T-cell (primary cell): ENCODE measurements at places on chromosomes 1 and 21. TPM values are rescaled to one million over a fixed set of nuclear protein-coding genes. Genes with fewer than 3 reads are reported as not detected.

DNA sequence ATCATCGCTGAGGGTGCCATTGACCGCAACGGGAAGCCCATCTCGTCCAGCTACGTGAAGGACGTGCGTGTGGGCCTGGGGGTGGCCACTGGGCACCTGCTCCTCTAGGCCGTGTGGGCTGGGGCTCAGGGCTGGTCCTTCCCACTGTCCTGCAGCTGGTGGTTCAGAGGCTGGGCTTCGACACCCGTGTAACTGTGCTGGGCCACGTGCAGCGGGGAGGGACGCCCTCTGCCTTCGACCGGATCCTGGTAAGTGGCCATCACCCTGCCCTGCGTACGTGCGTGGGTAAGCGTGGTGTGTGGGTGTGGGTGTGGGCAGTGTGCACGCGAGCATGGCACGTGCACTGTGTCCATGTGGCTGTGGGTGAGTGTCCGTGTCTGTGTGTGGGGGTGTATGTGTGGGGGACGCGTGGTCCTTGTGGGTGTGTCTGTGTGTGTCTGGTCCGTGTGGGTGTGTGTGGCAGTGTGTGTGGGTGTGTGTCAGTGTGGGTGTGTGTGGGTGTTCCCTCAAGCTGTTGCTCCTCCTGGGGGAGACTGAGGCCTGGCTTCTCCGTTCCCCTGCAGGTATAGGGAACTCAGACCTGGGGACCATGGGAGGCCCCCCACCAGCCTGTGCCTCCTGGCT is 16.5 kb downstream of the PFKL start:
- no peak for DNase-seq

GRCh38 chr1:36918604-36919003 is 115.7 kb downstream of the GRIK3 start:
- DNase-seq: no peak

- DNase-seq: no peak
These were observed 6.6 kb upstream of the AK4 start for GRCh38 chr1:65141394-65141793.

GRCh38 chr1:84774669-84775534 is 84.6 kb upstream of the SSX2IP start:
- DNase-seq: no peak

- DNase-seq: no peak
These were observed 12.0 kb downstream of the OR2M4 start for GRCh38 chr1:248243204-248243603.

DNA sequence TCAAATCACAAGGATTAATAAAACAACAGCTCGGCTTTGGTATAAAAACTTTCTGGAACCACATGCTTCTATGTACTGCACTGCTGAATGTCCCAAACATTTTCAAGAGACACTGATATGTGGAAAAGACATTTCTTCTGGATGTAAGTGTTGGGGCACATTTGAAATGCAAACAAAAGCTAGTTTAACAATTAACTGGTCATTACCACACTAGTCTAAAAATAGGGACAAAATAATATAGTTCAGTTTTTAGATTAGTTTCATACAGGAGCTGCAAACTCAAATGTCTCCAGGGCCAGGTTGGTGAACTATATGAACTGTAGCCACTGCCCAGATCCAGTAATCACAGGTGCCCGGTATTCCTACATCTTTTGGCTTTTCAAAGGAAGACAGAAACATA is 3.2 kb downstream of the IL23R start:
- no peak for DNase-seq

- DNase-seq: peak; percentile 82
These were observed 14.9 kb downstream of the TTC34 start for GRCh38 chr1:2786329-2787162.

DNA sequence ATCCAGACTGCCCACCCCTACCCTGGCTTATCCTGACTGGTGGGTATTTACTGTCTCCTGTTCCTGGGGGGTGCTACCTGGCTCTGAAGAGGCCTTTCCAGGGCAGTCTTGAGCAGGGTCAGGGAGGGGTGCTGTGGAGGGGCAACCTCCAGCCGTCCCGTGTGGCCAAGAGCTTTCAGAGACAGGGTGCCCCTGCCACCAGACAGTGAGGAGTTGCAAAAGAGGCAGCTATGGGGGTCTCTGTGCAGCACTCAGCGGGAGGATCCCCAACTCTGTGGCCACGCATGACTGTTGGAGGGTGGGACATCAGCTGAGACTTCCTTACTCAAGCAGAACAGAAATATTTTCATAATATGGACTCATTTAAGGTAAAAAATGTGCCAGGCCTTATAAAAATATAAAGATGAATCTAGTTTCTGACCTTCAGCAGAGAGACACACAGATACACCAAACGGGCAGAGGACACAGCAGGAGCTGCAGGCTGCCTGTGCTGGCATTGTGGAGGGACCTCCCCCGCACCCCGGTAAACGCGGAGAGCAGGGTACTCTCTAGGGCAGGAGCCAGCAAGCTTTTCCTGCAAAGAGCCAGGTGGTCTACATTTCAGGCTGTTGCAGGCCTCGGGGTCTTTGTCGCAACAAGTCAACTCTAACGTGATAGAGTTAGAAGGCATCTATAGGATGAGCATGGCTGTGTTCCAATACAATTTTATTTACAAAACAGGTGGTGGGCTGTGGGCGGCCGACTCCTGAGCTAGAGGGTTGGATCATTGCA is 252.6 kb downstream of the RHOU start:
- DNase-seq: no peak

GRCh38 chr1:165827268-165828102 is at the start of gene UCK2:
UCK2 (plus strand) TSS chr1:165827614; CDS start chr1:165827834, 220 bp downstream.
- peak; percentile 22 for DNase-seq

DNA sequence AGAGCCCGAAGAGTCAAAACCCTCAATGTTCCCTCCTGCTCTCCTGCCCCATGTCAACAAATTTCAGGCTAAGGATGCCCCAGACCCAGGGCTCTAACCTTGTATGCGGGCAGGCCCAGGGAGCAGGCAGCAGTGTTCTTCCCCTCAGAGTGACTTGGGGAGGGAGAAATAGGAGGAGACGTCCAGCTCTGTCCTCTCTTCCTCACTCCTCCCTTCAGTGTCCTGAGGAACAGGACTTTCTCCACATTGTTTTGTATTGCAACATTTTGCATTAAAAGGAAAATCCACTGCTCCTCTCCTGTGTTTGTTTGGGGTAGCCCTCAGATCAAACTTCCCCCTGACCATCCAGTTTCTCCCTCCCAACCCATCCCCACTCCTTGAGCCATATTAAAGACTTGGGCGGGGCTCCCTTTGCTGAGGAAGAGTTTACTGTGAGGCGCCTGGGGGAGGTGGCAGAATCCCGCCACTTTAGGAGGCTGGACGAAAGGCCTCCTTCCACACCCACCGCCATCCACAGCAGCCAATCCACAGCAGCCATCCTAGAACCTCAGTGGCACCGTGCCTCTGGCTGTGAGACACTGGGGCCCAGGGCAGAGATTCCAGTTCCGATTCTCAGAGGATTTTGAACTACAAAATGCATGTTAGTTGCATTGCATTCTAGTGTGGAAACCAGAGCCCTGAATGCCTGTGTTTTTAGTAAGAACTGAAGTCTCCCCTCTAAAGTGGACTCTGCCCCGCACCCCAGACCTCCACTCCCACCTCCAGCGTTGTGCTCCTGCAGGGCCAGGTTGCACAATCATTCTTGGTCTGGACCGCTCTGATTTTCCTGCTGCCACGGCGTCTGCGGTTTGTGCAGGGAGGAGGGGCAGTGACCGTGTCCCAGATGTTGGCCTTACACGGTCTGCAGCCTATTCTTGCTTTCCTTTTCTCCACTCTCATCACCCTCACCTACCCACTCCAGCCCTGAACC is 3.0 kb downstream of the OLFML3 start:
- DNase-seq: no peak

GRCh38 chr1:93669369-93669768 is 12.3 kb downstream of the BCAR3 start:
- DNase-seq: no peak

DNA sequence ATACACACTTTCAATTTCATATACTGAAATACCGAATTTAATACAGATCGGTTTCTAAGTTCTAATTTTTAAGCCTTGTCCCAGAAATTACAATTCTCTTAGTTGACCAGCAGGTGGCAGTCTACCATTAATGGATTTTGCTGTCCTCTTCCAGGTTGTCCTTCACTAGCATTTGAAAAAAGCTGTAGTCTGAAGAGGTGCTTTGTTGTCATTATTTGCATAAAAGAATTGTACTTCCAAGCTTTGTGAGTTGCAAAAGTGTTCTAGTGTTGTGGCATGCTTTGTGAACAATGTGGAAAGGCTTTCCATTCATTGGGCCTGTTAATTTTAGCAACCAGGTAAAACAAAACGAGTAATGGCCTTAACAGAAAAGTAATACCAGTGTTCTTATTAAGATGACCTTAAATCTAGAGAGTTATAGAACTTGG is 193.6 kb downstream of the RPS6KC1 start:
- DNase-seq: no peak

GRCh38 chr1:47893412-47893811 is 103.8 kb downstream of the TRABD2B start:
- no peak for DNase-seq

- no peak for DNase-seq
These were observed 680.6 kb downstream of the TTLL7 start for GRCh38 chr1:83318366-83318765.

- DNase-seq: no peak
These were observed 811.2 kb upstream of the NCAM2 start for GRCh38 chr21:20187028-20187427.

- DNase-seq: peak; percentile 14
These were observed 73.8 kb downstream of the MTR start for GRCh38 chr1:236868625-236869467.

GRCh38 chr1:151940541-151940940 is 31.2 kb upstream of the THEM4 start:
- no peak for DNase-seq

DNA sequence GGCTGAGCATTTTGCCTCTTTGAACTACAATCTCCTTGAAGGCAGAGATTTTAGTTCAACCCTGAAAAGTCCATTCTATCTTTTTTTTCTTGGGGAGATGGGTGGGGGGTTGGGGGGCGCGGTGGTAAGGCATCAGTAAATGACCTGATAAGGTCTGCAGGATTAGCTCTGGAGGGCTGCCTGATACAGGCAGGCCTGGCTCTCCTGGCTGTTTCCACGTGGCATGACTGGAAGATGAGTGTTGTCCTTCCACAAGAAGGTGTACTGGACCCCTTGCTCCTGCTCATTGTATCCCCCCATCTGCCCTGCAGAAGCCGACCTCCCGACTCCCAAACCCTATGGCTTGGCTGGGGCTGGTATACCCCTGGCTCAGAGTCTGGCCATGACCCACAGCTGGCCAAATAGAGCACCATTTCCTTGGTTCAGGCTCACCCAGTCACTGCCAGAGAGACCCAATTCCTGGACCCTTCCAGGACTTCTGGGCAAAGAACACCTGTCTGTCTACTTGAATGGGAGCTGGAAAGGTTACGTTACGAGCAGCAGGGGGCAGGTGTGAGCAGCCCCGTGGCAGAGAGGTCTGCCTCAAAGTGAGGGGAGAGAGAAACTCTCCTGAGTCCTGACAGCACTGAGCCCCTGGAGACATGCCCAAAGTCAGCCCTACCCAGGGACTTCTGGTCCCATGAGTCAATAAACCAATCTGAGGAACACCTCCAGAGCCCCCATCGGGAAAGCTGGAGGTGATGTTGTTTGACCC is 17.0 kb downstream of the DHRS3 start:
- peak; percentile 64 for DNase-seq

- DNase-seq: no peak
These were observed 37.3 kb downstream of the RGS4 start for GRCh38 chr1:163106364-163106987.

DNA sequence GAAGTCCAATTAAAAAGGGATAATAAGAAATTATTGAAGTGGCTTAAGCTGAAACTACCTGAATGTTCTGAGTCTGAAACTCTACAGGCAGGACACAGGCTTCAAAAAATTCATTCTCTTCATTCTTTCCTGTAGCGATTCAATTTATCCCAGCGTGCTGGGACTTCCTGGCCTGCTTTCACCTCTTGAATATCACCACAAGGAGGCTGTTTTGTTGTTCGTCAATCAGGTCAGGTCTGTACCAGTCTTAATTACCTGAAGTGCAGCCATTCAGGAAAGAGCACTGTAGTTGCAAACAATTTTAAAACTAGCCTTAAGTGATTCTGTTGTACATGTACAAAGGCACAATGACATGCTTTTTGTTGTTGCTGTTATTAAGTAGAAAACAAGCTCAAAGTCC is 38.4 kb downstream of the FYB2 start:
- DNase-seq: no peak

GRCh38 chr1:12438349-12438924 is 179.6 kb downstream of the DHRS3 start:
- peak; percentile 37 for DNase-seq

- no peak for DNase-seq
These were observed 19.7 kb downstream of the EXOC8 start for GRCh38 chr1:231318015-231318355.

Gene NPHP4
- 9.8 TPM for total RNA-seq

Gene OLFML3
- 0.23 TPM for total RNA-seq

Gene SMIM12
- total RNA-seq: 29.8 TPM

Gene OR2T3
- total RNA-seq: not detected

Gene TMEM200B
- not detected for total RNA-seq

Gene SLC30A2
- not detected for total RNA-seq

Gene OR2T29
- total RNA-seq: not detected

Gene CDC42BPA
- 0.70 TPM for total RNA-seq

Gene GLMN
- 9.8 TPM for total RNA-seq

Gene SLC19A1
- 16.4 TPM for total RNA-seq

Gene FCRL6
- total RNA-seq: 5.1 TPM

Gene GRHL3
- not detected for total RNA-seq

Gene RORC
- total RNA-seq: 1.5 TPM

Gene SPATA21
- not detected for total RNA-seq

Gene BSND
- not detected for total RNA-seq

Gene PADI2
- total RNA-seq: 0.35 TPM
